ENCODE measurements at places on chromosomes 7 and 10.
A peak's percentile ranks its signal among the peaks of the same experiment; 100 is the strongest.

GRCh38 chr10:972763-973162 lies 15.5 kb upstream of the GTPBP4 start:
- DNase-seq = no peak

DNA sequence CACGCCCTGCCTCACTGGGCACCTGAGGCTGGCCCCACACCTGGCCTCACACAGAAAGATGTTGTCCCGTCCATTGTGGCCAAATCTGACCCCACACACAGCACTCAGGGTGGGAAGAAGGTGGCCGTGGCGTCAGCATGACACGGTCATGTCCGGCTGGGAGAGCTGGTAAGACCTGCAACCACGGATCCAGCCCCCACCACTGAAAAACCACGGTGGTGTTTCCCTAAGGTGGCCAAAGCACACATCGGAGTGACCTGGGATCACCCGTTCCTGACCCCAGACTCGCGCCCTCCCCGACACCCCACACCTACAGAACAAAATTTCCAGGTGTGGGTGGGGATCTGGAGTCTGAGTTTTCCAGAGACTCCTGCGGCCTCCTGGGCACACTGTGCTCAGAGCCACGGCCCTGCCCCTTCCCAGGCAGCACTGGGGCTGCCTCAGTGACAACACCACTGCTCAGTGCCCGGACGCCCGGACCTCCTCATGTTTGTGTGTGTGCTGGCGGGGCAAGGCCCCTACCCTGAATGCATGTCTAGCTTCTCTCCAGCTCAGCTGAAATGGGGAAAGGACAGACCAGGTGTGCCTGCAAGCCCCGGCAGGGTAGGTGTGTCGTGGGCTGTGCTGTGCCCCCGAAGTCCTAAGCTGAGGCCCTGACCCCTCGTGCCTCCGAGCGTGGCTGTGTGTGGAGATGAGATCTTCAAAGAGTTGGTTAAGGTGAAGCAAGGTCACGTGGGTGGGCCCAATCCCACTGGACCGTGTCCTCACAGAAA lies 36.1 kb downstream of the STK32C start:
- no peak for DNase-seq

DNA sequence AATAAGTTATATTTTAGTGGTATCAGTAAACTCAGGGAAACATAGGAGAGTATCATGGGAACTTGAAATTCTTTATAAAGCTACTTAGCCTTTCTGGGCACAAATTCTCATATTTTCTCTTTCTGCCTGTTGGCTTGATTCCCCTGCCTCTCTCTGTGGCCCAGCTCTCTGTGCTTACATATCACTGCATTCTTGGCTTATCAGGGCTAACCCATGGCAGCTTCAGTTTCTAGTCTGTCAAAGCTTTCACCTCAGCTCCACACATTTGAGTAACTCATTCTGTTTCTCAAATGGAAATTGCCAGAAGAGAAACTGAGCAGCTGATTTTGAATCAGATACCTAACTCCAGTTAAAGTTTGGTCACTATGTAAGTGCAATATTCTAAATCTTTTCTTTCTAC lies 713.1 kb downstream of the DNAJB9 start:
- DNase-seq = no peak

GRCh38 chr10:89580243-89580642 lies 44.8 kb upstream of the SLC16A12 start:
- DNase-seq = no peak

DNA sequence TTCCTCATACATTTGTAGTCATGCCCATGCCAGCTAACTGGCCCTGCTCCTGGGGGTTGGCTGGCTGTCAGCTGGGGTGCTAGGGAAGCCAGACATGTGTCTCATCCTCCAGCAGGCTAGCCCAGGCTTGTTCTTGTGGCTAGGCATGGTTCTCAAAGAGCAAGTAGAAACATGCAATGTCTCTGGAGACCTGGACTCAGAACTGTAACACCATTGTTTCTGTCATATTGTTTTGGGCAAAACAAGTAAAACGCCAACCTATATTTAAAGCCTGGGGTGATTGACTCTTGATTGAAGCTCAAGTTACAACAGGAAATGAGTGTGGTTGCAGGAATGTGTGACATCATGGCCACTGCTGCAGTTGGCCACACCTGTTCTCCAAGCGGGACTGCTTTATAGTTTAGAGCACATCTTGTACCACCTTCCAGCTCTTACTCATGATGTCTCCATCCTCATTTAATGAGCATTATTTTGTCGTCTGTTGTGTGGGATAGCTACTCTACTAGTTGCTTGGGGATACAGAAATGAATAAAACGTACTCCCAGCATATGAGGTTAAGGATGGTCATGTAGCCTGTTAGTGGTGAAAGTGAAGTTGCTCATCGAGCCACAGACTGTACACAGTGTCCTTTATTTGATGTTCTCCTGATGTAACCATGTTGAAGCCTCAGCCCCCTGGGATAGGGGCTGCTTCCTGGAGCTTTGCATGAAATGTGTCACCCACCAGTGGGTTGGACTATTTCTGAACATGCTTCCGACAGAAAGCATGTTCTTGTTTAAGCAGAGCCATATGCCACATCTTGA lies 168.4 kb downstream of the SORCS3 start:
- DNase-seq = no peak

GRCh38 chr7:44460325-44460724 lies 30.1 kb downstream of the NUDCD3 start:
- no peak for DNase-seq

DNA sequence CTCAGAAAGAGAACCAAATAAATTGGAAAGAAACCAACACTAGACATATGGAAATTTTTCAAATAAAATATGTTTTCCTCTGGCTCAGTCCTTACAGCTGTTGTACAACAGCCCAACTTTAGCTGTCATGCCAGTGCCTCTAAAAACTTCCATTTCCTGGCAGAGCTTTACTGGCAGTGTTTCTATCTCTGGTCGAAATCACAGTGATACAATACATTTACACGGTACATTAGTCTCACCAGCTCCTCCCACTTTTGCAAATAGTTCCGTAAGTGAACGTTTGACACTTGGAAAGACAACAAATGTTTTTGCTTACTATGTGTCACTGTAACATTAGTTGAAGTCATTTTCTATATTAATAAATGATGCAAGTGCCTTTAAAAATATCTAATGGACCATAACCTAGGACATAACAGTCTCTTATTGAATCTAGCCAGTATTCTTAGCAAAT lies 29.8 kb downstream of the BCAP29 start:
- no peak for DNase-seq

GRCh38 chr7:18117482-18117881 lies 89.8 kb upstream of the PRPS1L1 start:
- DNase-seq = no peak

DNA sequence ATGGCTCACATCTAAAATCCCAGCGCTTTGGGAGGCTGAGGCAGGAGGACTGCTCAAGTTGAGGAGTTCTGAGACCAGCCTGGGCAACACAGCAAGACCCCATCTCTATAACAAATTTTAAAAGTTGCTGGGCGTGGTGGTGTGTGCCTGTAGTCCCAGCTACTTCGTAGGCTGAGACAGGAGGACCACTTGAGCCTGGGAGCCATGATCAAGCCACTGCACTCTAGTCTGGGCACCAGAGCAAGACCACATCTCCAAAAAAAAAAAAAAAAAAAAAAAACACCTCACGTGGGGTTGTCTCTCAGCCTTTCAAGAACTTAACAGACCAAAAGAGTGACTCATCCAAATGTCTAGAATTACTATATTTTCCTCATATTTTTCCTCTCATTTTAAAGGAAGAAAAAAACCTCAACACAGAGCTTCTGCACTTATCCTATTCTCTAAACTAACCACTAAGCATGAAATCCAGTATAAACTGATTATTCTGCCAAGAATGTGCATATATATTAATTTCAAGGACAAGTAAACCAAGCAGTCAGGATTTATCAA lies 46.3 kb downstream of the CUL2 start:
- DNase-seq = no peak

- no peak for DNase-seq
Measured at GRCh38 chr10:22252801-22253579, 35.2 kb upstream of the EBLN1 start.

GRCh38 chr7:108329514-108329913 lies 126.7 kb downstream of the NRCAM start:
- no peak for DNase-seq

GRCh38 chr10:107994621-107995270 lies 830.2 kb upstream of the SORCS1 start:
- DNase-seq = no peak

- peak; percentile 64 for DNase-seq
Measured at GRCh38 chr10:70880077-70880534, 8.3 kb downstream of the PCBD1 start.

- no peak for DNase-seq
Measured at GRCh38 chr7:45876519-45876918, 3.6 kb upstream of the CCDC201 start.

- no peak for DNase-seq
Measured at GRCh38 chr10:78584681-78585080, 484.1 kb upstream of the ZMIZ1 start.

DNA sequence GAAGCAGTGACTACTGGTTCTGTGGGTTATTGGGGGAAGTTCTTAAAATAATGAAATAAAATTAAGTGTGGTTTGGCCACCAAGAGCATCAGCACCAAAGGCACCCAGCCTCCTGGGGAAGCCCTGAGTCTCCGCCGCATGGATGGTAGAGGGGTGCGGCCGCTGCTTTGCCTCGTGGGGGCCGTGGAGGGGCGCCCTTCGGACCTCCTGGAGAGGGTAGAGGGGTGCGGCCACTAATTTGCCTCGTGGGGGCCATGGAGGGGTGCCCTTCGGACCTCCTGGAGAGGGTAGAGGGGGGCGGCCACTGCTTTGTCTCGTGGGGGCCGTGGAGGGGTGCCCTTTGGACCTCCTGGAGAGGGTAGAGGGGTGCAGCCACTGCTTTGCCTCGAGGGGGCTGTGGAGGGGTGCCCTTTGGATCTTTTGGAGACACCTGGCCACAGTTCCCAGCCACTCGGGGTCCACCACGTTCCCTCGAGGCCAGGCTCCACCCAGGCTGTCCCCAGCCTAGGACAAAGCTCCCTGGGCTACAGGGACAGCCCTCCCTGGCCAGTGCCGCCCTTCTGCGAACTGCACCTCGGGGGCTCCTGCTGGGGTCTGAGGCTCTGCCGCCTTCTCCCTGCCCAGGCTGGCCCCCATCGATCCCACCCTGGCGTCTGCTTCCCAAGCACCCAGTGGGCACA lies 535.1 kb downstream of the PTPRN2 start:
- no peak for DNase-seq

- no peak for DNase-seq
Measured at GRCh38 chr10:96390460-96390864, 31.7 kb upstream of the OPALIN start.

DNA sequence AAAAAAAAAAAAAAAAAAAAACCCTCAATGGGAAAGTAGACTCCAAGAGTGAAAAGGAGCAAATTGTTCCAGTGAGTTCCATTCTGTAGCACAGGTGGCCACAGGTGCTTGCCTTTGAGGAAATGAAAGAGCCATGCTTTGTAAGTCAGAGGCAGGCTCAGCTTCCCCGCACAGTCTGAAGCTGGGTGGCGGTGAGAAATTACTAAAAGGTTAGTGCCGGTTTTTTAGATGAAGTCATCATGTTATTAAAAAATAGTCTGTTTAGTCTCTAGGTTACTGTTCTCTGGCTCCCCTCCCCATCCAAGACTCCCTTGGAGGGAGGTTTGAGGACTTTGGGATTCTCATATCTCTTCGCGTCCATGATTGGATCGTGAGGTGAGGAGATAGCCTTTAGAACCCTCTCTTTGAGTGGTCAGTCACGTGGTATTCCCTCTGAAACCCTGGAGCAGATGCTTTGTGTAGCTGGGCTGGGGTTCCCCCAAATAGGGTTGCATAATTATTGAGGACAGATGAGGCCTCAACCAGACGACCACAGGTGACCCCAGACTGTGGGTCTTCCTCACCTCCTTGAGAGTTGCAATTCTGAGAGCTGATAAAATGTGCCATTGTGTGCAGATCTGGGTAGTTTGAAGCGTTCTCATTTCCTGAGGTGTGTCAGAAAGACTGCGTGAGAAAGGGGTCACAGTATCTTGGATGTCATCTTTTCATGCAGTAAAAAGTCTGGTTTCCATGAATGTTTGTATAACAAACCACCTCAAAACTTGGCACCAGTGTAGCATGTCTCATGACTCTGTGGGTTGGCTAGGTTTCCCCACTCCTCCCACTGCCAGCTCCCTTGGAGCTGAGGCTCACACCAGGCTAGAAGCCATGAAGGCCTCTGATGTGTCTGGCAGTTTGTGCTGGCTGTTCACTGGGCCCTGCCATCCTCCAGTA lies 27.1 kb downstream of the OGDH start:
- no peak for DNase-seq

DNA sequence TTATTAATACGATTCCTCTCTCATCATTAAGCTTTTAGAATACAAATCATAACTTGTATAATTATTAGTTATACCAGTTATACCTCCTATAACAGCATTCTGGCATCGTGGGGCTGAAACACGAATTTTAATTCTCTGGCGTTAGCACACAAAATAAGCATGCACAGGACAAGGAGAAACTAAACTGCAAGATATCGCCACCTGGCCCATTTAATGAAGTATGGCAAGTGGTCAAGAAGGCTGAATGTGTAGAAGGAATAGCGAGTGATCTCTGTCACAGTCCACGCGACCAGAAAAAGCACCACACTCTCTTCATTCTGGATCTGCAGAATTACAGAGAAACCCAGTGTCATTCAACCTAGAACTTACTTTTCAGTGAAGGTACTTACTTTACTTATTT lies 18.1 kb downstream of the HACD1 start:
- no peak for DNase-seq

- DNase-seq = no peak
Measured at GRCh38 chr7:132501956-132502355, 74.3 kb downstream of the PLXNA4 start.

GRCh38 chr10:72009425-72010081 lies 45.4 kb downstream of the CHST3 start:
- peak; percentile 46 for DNase-seq

GRCh38 chr7:100623951-100624824 lies 11.8 kb downstream of the MOSPD3 start:
- no peak for DNase-seq

- DNase-seq = peak; percentile 55
Measured at GRCh38 chr7:140176122-140176701, 571 bp downstream of the KDM7A start.

- DNase-seq = no peak
Measured at GRCh38 chr10:119274519-119275045, 67.2 kb downstream of the GRK5 start.

GRCh38 chr7:129095258-129095657 lies 40.3 kb upstream of the TNPO3 start:
- DNase-seq = no peak

- DNase-seq = no peak
Measured at GRCh38 chr7:110800984-110801383, 289.9 kb upstream of the LRRN3 start.

DNA sequence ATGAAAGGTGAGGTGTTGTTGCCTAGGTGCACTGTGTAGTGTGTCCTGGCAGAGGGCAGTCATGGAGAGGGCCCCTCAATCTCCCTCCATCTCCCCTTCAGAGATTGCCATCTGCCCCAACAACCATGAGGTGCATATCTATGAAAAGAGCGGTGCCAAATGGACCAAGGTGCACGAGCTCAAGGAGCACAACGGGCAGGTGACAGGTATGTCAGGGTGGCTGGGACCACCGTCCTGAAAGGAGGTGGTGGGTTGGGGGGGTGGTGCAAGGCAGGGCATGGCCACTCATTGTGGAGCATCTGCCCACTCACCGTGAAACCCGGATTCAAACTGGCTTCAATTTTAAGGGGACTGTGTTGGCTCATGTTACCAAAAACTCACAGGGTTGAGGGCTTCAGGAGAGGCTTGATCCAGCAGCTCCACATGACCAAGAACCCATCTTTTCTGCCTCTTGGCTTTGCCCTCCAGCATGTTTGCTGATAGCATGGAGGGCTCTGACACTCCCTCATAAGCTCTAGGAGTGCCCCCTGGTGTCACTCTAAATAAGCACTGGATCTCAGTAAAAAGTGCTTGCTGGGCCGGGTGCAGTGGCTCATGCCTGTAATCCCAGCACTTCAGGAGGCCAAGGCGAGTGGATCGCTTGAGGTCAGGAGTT lies 12.2 kb downstream of the ARPC1B start:
- no peak for DNase-seq

Data from mesothelial cell of epicardium (in vitro differentiated cells).